ENCODE measurements at places on chromosomes 1 and 21.

DNA sequence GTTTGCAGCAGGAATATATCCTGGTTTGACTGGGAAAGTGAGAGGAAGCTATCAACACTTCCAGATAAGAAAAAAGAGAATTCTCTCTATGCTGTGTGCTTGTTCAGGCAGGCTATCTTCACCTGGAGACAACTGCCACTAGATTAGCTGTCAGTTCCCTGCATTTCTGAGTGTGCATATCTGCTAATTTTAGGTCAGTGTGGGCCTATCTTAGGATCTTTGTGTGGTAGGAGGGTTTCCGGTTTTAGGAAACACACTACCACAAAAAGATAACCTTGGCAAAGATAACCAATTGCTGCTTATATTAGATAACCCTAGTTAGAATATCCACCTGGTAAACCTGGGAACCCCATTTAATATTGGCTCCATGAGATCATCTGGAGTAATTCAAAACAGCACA is 22.5 kb upstream of the GBP5 start:
- DNase-seq, result peak; percentile 60

- no peak for DNase-seq
These were observed 1679.7 kb upstream of the B3GALT2 start for GRCh38 chr1:194866153-194866552.

- DNase-seq, result no peak
These were observed 225.4 kb downstream of the TRABD2B start for GRCh38 chr1:47771751-47772150.

- no peak for DNase-seq
These were observed 1.1 kb upstream of the BSND start for GRCh38 chr1:54997711-54997986.

DNA sequence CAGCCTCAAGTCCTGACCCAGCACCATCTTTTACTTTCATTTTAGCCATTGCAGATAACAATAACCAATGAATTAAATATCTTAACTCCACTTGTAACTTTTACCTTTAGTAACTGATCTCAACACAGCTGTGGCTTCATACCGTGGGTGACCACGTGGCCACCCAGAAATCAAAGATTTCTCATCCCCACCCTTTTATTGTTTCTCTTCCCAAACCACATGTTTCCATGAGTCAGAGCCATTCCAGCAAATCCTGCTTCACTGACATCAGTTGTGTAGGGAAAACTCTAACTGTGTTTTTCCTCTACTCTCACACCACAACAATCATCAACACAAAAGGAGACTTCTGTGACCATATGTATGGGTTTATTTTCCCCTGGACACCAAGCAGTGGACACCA is 25.1 kb upstream of the BRDT start:
- DNase-seq, result no peak

DNA sequence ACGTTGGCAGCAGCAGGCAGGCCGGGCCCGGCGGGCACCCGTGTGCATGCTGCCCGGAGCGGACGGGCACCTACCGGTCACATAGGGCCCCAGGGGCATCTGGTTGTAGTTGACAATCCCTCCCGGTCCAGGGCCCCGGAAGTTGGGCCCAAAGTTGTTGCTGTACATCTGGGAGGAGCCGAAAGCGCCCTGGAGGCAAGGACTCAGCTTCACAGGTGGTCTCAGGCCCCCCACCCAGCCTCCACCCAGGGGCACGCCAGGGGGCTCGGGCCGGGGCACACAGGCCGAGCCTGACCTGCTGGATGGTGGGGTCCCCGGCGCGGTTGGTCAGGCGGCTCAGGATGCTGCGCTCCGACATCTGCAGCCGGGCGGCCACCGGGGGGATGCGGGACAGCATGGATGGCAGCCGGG is 60.6 kb downstream of the KCNAB2 start:
- no peak for DNase-seq

DNA sequence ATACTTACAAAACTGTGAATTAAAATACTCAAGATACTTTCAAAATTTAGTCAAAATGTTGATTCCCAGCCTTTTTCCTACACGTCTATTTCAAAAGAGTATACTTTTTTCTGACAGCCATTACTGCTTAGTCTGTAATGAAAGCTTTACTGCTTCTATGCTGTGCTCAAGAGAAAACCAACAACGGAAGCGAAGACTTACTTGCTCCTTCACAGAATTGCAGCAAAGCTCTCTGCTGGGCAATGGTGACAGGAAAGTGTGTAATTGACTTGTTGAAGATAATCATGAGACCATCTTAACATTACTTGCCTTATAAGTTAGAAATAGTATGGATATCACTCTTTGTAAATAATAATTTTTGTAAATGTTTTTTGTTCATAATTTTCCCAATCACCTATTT is 1.7 kb upstream of the DYNLT5 start:
- DNase-seq, result no peak

- DNase-seq, result no peak
These were observed 537.5 kb upstream of the CAMK1G start for GRCh38 chr1:209046058-209046417.

DNA sequence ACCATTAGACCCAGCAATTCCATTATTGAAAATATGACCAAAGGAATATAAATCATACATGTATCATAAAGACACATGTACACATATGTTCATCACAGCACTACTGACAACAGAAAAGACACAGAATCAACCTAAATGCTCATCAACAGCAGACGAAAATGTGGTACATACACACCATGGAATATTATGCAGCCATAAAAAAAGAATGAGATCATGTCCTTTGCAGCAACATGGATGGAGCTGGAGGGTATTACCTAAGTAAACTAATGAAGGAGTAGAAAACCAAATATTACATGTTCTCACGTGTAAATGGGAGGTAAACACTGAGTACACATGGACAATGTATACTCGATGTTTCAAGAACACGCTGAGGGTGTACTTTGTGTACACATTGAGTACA is 15.9 kb downstream of the AKT3 start:
- no peak for DNase-seq

GRCh38 chr1:183218971-183219615 is 33.0 kb downstream of the LAMC2 start:
- peak; percentile 96 for DNase-seq

- no peak for DNase-seq
These were observed 66.2 kb downstream of the PCNX2 start for GRCh38 chr1:233229288-233229687.

- DNase-seq, result peak; percentile 96
These were observed 12.4 kb downstream of the LMNA start for GRCh38 chr1:156126630-156127534.

DNA sequence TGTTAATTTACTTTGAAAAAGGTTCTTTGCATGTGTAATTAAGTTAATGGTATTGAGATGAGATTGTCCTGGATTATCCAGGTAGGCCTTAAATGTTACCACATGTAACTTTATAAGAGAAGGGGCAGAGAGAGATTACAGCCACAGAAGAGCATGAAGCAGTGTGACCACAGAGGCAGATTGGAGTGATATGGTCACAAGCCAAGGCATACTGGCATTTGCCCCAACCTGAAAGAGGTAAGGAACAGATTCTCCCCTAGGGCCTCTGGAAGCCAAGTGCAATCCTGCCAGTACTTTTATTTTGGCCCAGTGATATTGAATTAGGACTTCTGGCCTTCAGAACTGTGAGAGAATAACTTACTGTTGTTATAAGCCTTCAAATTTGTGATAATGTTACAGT is 23.0 kb downstream of the RNF2 start:
- no peak for DNase-seq

- no peak for DNase-seq
These were observed 4.9 kb downstream of the OTUD7B start for GRCh38 chr1:150005606-150006005.

DNA sequence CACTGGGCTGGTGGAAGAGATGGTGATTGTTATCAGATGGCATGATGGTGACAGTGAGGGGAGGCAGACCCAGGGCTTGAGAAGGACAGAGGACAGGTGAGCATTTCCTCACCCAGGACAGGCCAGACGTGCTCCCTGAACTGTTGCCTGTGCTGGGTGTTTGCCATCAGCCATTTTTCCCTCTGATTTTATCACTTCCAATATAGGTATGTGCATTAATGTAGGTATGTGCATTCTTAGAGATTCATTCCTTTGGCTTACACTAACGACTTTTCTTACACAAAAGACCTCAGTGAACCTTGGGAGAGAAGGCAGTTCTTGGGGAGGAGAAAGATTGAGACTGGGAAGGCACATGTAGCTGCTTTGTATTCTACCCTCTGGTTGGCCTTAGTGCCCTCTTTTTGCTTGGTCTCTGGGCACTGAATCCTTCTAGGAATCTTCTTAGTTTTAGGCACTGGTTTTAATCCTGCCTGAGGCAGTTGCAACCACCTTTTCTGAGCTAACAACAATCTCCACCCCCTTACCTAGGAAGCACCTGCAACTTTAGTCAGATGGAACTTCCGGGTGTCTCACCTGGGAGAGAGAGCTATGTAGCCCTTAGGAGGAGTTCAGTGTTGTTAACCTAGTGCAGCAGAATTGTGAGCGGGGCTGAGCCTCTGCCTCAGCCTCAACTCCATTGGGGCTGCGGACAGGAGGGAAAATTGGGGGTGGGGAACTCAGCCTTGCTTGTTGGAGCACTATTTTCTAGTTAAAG is 30.9 kb downstream of the C1orf116 start:
- no peak for DNase-seq

GRCh38 chr1:54127594-54128300 is 25.1 kb downstream of the CDCP2 start:
- no peak for DNase-seq

DNA sequence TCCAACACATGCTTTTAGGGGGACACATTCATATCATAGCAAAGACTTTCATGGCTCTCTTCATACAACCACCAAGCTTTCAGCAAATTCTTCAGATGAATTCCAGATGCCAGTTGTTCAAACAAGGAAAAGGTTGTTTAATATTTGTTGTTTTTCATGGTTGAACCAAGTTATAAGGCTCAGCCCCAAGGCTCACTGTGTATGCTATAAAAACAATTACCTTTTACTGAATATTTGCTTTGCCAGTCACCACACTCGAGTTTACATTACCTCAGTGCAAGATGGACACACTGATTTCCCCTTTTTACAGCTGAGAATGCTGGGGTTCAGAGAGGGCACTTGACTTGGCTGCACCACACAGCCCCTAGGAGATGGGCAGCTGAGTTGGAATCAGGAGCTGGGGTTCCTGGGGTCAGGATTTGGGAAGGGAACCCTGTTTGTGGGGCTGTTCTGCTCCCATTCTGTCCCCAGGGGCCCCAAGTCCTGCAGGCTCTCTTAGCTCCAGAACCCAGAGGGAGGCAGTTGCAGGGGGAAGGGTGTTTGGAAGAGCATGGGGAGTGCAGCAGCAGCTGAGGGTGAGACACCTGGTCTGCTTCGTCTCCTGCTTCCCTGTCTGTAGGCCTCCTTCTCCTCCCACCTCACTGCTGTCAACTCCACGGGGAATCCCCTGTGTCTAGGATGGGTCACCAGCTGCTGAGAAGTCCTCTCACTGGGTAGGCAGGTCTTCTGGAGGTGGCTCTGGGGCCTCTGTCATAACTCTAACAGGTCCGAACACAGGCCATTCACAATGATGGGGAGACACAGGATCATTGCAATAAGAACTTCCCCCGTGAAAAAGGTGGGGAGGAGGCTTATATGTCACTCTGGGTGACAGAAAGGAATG is 12.8 kb upstream of the TMPRSS2 start:
- no peak for DNase-seq

DNA sequence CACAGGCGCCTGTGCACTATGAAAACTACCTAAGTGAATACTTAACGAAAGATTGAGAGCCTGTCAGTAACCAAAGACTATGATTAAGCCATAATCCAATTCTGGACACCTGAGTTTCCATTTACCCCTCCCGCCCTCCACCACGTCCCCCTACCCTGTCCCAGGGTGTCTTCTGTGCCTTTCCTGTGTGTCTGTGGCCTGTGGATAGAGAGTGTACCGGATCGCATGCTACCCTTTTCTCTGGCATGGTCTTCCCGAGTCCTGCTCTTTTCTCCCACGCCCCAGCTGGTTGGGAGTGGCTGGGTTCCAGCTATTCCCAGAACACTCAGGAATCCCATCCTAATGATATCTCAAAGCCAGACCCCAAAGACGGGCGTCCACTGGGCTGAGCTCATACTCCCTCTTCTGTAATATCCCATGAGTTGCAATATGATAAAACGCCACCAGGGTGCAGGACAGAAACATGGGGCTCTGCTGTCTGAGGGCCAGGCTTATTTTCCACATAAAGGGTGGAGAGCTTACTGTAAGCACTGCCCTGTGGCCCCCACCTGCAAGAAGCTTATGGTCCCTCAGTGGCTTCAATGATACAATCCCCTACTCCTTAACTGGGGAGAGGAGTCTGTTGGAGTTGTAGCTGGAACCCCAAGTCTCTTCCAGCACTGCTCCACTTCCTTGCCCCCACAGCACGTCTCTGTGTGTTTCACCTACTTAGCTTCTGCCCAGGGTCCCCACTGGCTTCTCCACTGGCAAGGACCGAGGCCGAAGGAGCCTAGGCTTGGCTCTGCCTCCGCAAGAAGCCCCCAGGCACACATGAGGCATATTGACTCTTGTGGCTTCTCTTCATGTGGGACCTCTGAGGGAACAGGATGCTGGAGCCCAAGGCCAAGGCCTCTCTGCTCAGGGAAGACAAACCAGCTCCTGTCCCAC is 17.6 kb upstream of the ALX3 start:
- peak; percentile 37 for DNase-seq

- no peak for DNase-seq
These were observed 6.2 kb upstream of the PADI4 start for GRCh38 chr1:17301767-17302166.

- no peak for DNase-seq
These were observed 3.8 kb downstream of the GFI1 start for GRCh38 chr1:92482665-92483609.

- DNase-seq, result no peak
These were observed 74.8 kb downstream of the MTR start for GRCh38 chr1:236869911-236870310.

GRCh38 chr1:85264150-85264549 is 4.7 kb upstream of the C1orf52 start:
- DNase-seq, result no peak

DNA sequence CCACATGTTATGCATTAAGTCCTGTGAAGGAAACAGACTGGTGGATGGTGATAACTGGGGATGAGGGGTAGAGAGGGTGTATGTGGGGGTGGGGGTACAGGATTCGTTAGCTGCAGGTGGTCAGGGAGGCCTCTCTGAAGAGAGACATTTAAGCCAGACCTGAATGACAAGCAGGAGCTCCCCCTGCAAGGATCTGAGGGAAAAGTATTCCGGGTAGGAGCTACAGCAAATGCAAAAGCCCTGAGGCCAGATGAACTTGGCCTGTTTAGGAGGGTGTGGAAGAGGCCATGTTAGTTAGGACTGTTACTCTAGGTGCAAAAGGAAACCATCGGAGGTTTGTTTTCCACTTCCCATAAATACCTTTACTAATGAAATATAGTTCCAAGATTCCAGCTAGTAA is 9.9 kb downstream of the ARHGEF10L start:
- DNase-seq, result no peak

All from Jurkat, Clone E6-1 (cell line).